Right cardiac atrium (tissue), 5 donors: ENCODE measurements at places on chromosomes 16 and 17.

- no peak for DNase-seq
Observed at GRCh38 chr17:30600830-30601494, 123.8 kb downstream of the GOSR1 start.

DNA sequence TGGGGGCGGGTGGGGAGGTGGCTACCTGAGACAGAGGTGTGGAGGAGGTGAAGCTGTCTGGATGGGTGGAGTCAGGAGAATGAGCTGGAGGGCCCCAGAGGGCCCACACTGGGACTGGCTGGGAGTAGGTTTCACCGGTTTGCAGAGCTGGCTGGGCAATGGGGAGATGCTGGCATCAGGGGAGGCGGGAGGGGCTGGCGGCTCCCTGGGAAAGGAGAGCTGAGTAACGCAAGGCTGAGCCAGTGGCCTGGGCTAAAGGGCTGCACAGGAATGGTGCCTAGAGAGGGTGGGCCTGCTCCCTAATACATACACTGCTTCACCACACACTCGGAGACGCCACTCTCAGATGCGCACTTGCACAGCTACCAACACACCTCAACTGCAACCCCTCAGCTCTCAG is 12.4 kb downstream of the P3H4 start:
- no peak for DNase-seq

GRCh38 chr16:24140730-24141129 is 115.4 kb upstream of the CACNG3 start:
- DNase-seq, result no peak

GRCh38 chr16:83925095-83925905 is 26.4 kb downstream of the MLYCD start:
- no peak for DNase-seq

DNA sequence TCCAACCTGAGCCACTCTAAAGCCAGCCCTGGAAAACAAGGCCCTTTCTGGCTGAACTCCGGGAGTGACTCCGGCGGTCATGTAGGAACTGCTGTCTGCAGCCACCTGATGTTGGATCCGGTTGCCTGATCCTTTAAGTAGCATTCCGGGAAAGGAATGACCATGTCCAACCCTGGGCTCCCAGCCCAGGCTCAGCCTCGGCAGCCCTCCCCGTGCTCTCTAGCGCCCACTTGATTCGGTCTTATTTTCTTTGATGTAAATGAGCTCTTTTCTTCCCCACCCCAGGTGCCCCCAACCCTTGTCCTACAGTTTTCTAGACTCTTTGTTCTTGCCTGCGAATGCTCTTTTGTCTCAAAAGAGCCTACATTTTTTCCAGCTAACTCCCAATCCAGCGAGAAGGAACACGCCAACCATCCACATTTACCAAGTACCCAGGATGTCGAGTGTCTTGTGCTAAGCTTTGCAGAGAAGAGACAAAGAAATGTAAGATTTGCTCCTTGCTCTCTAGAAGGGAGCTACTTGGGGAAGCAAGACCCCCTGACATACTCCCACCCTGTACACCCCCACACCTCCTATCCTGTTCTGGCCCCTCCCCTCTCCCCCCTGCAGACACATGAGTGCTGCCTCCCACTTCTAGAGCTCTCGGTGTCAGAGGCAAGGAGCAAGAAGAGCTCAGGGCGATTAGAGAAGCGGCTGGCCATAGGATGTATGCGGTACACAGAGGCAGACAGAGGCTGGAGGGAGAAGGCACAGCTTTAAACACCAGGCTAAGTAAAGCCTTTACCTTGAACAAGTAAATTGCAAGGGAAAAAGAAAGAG is 53.8 kb downstream of the COG7 start:
- DNase-seq, result peak; percentile 64
